ENCODE measurements at places on chromosomes 1 and 21. TPM values are rescaled to one million over a fixed set of nuclear protein-coding genes. Genes with fewer than 3 reads are reported as not detected.

DNA sequence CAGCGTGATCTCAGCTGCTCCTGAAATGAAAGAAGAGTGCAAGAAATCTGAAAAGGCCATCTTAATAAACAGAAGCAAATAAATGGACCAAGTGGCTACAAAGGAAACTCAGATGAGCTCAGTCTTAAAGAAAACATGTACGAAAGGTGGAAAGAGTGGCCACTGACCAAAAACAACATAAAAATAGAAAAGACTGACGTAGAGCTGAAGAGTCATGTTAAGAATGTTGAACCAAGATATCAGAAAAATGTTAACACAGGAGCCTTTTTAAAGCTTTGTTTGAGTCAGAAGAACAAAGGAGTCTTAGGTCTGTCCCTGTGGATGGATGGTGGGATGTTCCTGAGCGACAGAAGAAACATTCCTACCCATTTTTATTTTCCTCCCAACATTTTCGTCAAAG is 30.8 kb upstream of the ZNF648 start:
- no peaks in the 10 kb centered on the region for H3K4me1 ChIP-seq
- no peak overlapping the region for H3K4me3 ChIP-seq
- no peaks in the 10 kb centered on the region for H3K36me3 ChIP-seq
- H3K27ac ChIP-seq: no peak overlapping the region

LPAR3 gene
- 27.2 TPM for total RNA-seq

DNA sequence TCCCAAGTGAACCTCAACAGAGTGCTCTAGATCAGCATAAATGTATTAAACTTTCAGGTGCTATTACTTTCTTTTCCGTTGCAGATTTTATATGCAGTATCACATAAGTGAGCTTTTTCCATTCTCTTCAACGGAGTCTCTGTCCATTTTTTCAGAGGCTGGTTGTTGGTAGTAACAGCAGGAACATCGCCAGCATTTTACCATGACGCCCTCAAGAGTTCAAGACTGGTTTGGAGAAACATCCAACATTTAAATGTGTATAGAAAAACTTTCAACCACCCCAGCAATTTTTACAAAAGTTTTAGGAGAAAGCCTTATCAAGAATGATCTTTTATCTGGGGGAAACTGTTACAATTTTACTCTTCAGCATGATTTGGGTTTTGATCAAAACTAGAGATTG is 117.0 kb downstream of the TGFB2 start:
- no peaks in the 10 kb centered on the region for H3K27me3 ChIP-seq
- DNase-seq: no peak
- no peak overlapping the region for H3K4me3 ChIP-seq
- H3K36me3 ChIP-seq: no peaks in the 10 kb centered on the region

HCRTR1 gene
- total RNA-seq: not detected

DNA sequence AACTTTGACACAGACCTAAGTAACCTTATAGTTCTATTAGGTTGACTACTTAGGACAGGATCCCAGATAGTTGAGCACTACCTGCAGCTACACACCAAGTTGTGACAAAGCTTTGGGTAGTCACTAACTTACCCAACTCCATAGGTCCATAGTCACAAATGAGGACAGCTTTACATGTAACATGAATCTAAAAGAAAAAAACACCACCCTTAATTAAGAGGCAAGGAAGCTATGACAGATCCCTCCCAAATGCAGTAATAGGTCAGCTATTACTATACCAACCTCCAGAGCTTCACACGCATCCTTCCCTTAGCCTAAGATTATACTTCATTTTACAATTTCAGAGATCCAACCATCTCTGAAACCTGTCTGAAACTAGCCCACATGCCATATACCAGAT is 12.7 kb upstream of the RAB42 start:
- peaks cover 21% of the 10 kb centered on the region for H3K36me3 ChIP-seq
- H3K27ac ChIP-seq: peak overlapping the region; percentile 93
- no peak for DNase-seq
- H3K27me3 ChIP-seq: no peaks in the 10 kb centered on the region

LAMC2 gene
- 22.2 TPM for total RNA-seq

SYCP1 gene
- total RNA-seq: not detected

DNA sequence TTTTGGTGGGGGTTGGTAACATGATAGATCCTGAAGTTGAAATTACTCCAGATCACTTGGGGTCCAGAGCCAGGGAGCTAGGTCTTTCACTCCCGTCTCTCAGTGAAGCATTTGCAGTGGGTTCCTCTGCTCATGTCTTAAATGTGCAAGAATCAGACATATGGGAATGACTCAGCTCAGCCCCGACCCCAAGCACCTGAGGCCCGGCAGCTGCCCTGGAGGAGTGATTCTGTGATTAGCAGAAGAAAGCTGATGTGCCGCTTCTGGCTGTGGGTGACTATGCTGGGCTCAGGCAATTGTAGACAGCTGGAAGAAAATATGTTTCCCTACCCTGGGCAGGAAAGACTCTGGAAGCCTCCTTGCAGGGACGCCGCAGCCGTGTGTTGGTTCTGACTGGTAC is 601.7 kb downstream of the NPHP4 start:
- no peaks in the 10 kb centered on the region for H3K4me1 ChIP-seq
- no peak for DNase-seq
- H3K27me3 ChIP-seq: no peaks in the 10 kb centered on the region
- no peak overlapping the region for H3K4me3 ChIP-seq
- H3K27ac ChIP-seq: no peak overlapping the region
- H3K36me3 ChIP-seq: no peaks in the 10 kb centered on the region

DNA sequence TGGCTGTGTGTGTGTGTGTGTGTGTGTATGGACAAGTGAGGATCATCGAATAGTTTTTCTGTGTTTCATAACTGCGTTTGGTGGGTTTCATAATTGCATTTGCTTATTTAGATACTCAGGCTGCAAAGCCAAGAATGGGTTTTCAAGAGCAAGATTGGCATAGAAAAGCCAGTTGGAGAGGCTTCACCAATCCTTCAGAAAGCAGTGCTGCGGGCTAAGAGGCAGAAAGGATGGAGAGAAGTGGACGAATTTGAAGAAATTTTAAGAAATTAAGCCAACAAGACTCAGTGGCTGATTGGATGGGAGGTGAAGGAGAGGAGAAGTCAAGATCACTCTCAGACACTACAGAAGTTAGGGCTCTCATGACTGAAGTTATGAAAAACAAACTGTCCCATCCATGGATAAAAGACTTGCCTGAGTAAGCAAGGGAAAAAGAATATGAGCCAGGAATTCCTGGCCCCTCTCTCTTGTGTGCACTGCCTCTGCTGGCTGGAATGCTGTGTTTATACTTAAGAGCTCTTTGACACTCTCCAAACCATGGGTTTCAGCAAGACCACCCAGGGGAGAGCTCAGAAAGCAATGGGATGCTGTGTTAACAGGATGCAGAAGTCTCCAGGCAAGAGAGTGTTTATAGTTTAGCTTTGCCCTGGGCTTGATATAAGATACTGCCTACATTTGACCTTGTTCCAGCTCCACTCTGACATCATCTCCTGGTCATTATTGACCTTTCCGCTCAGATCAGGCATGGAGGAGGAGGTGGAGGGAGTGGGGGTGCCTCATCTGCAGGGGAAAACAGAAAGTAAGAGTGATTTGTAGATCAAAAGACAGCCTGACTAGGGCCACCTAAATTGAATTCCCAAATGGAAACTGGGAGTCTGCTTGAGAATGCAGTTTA is 232.0 kb upstream of the PLXNA2 start:
- no peak for DNase-seq
- no peaks in the 10 kb centered on the region for H3K36me3 ChIP-seq
- H3K27me3 ChIP-seq: peaks cover 4% of the 10 kb centered on the region
- no peaks in the 10 kb centered on the region for H3K4me1 ChIP-seq

BTBD8 gene
- total RNA-seq: 2.8 TPM

DNA sequence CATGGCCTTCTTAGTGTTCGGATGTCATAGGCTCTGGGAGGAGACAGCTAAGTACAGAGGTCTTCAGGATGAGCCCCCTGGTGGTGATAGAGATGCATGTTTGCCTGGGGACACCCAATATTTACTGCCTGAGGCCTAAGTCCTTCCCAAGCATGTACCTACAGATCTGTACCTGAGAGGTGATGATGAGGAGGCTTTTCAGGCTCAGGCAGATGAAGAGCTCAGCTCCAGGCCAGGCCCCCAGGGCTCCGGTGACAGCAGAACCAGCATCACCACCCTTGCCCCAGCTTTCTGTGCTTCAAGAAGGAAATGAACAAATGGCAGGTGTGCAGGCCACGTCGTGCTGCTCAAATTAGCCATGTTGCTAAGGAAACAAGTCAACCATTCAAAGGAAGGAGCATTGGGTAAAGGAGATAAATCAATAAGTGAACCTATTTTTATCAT is 21.1 kb downstream of the CACNA1E start:
- DNase-seq: peak; percentile 62
- H3K4me3 ChIP-seq: no peak overlapping the region
- no peak overlapping the region for H3K27ac ChIP-seq
- H3K36me3 ChIP-seq: no peaks in the 10 kb centered on the region

DNA sequence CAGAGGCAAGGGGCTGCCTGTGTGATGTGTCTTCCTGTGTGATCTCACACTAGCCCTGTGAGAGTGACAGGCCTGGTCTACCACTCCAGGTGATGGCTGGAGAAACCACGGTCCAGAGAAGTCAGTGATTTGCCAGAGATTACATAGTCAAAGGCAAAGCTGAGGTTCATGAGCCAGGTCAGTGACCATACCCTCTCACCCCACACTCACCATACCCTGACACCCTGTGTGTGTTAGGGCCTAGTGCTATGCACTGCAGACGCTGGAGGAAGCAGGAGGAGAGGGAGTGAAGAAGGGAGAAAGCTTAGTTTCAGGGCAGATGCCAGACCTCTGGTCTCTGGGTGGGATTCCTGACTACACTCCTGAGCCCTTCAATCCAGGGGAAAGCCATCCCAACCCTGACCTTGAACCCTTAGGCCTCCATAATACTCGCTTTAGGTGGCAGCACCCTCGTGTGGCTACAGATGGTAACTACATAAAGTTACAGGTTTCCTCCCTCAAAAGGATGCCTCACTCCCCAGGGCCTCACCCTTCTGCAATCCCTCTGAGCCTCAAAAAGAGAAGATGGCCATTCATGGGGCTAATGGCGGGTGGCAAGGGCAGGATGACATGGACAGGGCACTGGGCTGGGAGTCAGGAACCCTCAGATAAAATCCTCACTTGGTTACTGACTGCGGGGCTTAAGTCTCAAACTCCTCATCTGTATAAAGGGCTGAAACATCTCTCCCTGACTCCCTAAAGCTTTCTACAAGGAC is 20.8 kb upstream of the SDC3 start:
- H3K4me3 ChIP-seq: no peak overlapping the region
- H3K27me3 ChIP-seq: no peaks in the 10 kb centered on the region
- no peaks in the 10 kb centered on the region for H3K4me1 ChIP-seq
- peaks cover 16% of the 10 kb centered on the region for H3K36me3 ChIP-seq

ANGPTL3 gene
- total RNA-seq: 0.07 TPM

- H3K4me1 ChIP-seq: no peaks in the 10 kb centered on the region
- no peak overlapping the region for H3K27ac ChIP-seq
Observed at GRCh38 chr1:109838838-109839240, 71.8 kb upstream of the CSF1 start.

SPATA17 gene
- total RNA-seq: 2.5 TPM

GRCh38 chr1:75172556-75172955 is 38.4 kb downstream of the LHX8 start:
- H3K36me3 ChIP-seq: no peaks in the 10 kb centered on the region
- no peaks in the 10 kb centered on the region for H3K4me1 ChIP-seq
- H3K4me3 ChIP-seq: no peak overlapping the region
- DNase-seq: no peak

DNA sequence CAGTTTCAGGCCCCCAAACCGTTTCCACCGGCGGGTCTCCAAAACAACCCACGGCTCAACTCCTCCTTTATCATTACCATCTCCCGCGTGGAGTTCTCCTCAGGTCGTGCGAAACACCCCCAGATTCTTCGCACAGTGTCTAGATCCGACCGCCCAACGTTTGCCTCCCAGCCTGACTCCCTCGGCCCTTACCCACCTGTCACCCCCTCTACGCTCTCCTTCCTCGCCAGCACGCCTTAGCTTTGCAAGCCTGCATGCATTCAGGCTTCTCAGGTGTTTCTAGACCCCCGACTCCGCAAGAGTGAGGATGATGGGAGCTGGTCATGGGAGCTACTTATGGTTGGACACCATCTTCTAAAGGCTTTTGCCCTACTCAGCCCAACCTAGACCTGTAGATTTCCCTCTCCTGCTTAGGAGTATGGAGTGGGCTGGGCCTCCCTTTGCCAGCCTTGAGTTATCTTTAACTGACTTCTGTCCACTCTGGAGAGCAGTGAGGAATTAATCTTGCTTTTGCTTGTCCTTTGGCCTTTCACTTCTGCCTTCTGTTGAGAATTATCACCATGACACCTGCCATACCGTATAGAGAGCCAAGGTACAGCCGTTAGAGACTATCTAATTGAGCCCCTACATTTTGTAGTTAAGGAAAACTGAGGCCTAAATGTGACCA is 865 bp downstream of the ATP5IF1 start:
- peak overlapping the region; percentile 72 for H3K27ac ChIP-seq
- peaks cover 9% of the 10 kb centered on the region for H3K4me1 ChIP-seq
- no peak for DNase-seq
- H3K4me3 ChIP-seq: peak overlapping the region; percentile 83
- 0 out of 2 replicates have a peak, but pooled peaks cover 3% of the 10 kb centered on the region for H3K36me3 ChIP-seq

GRCh38 chr1:55150880-55151588 is 64.1 kb downstream of the USP24 start:
- no peak overlapping the region for H3K27ac ChIP-seq
- peaks cover 16% of the 10 kb centered on the region for H3K36me3 ChIP-seq
- no peak overlapping the region for H3K4me3 ChIP-seq
- no peaks in the 10 kb centered on the region for H3K27me3 ChIP-seq
- DNase-seq: no peak
- no peaks in the 10 kb centered on the region for H3K4me1 ChIP-seq

GRCh38 chr1:44604157-44604955 is 69.9 kb downstream of the TMEM53 start:
- H3K36me3 ChIP-seq: no peaks in the 10 kb centered on the region
- H3K4me3 ChIP-seq: no peak overlapping the region

DNA sequence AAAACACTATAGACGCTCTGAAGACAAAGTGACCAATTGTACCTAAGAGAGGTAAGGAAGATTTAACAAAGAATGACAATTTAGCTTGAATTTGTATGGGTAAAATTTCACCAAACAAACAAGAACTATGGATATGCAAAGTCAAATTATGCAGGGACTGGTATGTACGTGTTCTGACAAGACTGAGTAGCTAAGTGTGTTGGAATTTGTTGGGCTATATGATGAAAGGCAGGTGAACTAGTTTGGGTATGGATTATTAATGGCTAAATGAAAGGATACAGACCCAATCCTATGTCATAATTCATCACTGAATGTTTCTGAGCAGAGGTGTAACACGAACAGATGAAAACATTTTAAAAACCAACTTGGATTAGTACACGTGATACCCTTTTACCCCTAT is 7.6 kb downstream of the DNTTIP2 start:
- no peak overlapping the region for H3K27ac ChIP-seq
- no peak overlapping the region for H3K4me3 ChIP-seq
- no peaks in the 10 kb centered on the region for H3K27me3 ChIP-seq
- DNase-seq: no peak
- H3K36me3 ChIP-seq: peaks cover 64% of the 10 kb centered on the region

- H3K27me3 ChIP-seq: no peaks in the 10 kb centered on the region
- H3K27ac ChIP-seq: no peak overlapping the region
- no peak overlapping the region for H3K4me3 ChIP-seq
- peaks cover 42% of the 10 kb centered on the region for H3K36me3 ChIP-seq
- DNase-seq: no peak
Observed at GRCh38 chr1:162502928-162503327, 5.3 kb downstream of the UHMK1 start.

- H3K27ac ChIP-seq: no peak overlapping the region
- no peaks in the 10 kb centered on the region for H3K36me3 ChIP-seq
Observed at GRCh38 chr1:4655674-4656532, 1.5 kb downstream of the AJAP1 start.

LCE6A gene
- not detected for total RNA-seq

KPRP gene
- not detected for total RNA-seq

- H3K4me3 ChIP-seq: no peak overlapping the region
- H3K27me3 ChIP-seq: no peaks in the 10 kb centered on the region
- no peaks in the 10 kb centered on the region for H3K36me3 ChIP-seq
- H3K4me1 ChIP-seq: peaks cover 43% of the 10 kb centered on the region
- H3K27ac ChIP-seq: no peak overlapping the region
Observed at GRCh38 chr1:25862785-25863485, 3.7 kb upstream of the AUNIP start.

MIGA1 gene
- 9.6 TPM for total RNA-seq
